ENCODE measurements at places on chromosomes 12 and 14. TPM values are rescaled to one million over a fixed set of nuclear protein-coding genes. Genes with fewer than 3 reads are reported as not detected.

DNA sequence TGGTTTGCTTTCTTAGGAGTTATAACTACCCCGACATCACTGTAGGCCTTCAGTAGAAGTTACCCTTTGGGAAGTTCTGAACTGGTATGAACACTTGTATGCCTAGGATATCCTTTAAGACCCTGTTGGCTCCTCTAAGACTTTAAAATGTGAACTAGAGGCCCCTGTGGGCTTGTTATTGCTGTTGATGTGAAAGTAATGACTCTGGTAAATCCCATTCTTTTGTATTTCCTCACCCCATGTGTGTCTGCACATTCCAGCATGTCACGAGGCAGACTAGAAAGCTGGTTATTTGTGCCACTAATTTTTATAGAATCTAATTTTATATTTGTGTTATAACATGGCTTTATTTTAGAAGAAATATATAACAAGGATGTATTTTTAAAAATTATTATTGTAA, 48.9 kb downstream of the SERPINA10 start:
- H3K4me1 ChIP-seq: no peaks in the 10 kb centered on the region
- no peak overlapping the region for H3K4me3 ChIP-seq
- no peaks in the 10 kb centered on the region for H3K27me3 ChIP-seq

- no peak overlapping the region for H3K27ac ChIP-seq
- H3K4me3 ChIP-seq: no peak overlapping the region
- no peak for DNase-seq
- peaks cover 10% of the 10 kb centered on the region for H3K36me3 ChIP-seq
Measured at GRCh38 chr14:104702106-104702505, 12.7 kb downstream of the INF2 start.

The TAS2R42 gene
- not detected for total RNA-seq

- H3K36me3 ChIP-seq: no peaks in the 10 kb centered on the region
- H3K4me1 ChIP-seq: no peaks in the 10 kb centered on the region
- no peak overlapping the region for H3K4me3 ChIP-seq
- H3K27me3 ChIP-seq: no peaks in the 10 kb centered on the region
Measured at GRCh38 chr12:59780605-59781135, 184.8 kb downstream of the SLC16A7 start.

- no peak for DNase-seq
- no peaks in the 10 kb centered on the region for H3K36me3 ChIP-seq
- H3K4me1 ChIP-seq: no peaks in the 10 kb centered on the region
Measured at GRCh38 chr14:84493779-84494178, 1036.2 kb upstream of the FLRT2 start.

DNA sequence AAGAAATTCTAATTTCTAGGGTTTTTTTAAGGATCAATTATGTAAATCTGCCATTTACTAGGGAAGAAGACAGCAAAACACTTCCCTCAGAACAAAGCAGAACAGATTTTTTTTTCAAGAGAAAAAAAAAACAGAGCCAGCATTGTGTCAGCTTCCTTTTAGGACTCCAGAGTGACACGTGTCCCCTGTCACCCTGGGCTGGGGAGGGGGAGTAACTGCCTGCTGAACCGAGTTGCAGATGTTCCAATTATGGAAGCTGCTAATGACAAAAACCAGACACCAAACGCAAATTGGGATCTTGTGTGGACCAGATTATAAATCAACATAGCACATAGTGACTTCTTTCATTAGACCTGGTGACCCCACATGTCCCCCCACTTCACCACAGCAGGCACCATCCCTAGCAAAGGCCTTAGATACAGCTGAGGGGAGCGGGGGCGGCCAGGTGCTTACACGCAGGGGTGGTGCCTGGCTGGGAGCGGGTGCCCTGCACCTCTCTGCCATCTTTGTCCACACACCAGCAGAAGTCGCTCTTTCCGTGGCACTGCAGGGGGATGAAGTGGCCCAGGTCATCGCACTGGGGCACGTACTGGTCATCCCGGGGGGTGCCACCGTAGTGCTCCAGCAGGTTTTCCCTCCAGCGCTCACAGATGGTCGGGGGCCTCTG, 25.4 kb downstream of the RTRAF start:
- no peaks in the 10 kb centered on the region for H3K27me3 ChIP-seq
- H3K4me3 ChIP-seq: no peak overlapping the region
- no peak overlapping the region for H3K27ac ChIP-seq
- no peak for DNase-seq
- no peaks in the 10 kb centered on the region for H3K36me3 ChIP-seq

DNA sequence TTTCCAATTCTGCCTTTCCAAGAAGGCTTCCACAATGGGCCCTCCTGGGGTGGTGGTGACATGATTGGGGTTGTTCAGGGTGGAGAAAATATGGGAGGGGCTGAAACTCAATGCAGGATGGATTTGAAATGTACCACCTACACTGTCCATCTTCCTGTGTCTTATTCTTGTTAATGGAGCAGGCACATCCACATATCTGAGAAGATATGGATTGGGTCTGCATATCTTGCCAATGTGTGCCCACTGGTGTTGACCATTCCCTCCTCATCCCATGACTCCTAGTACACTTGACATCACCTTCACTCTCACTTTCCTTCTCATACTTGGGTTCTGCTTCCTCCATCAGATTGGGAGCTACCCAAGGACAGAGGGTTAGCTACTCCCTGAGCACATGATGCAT, 7.2 kb downstream of the KRT76 start:
- DNase-seq: no peak
- H3K4me1 ChIP-seq: no peaks in the 10 kb centered on the region
- H3K36me3 ChIP-seq: no peaks in the 10 kb centered on the region
- no peaks in the 10 kb centered on the region for H3K27me3 ChIP-seq

The LMO3 gene
- total RNA-seq: 1.9 TPM

GRCh38 chr14:80768646-80769045, 172.9 kb downstream of the CEP128 start:
- H3K4me3 ChIP-seq: no peak overlapping the region
- no peak overlapping the region for H3K27ac ChIP-seq
- H3K4me1 ChIP-seq: no peaks in the 10 kb centered on the region
- DNase-seq: no peak
- no peaks in the 10 kb centered on the region for H3K27me3 ChIP-seq

GRCh38 chr14:101185073-101185835, 281.7 kb upstream of the RTL1 start:
- no peak overlapping the region for H3K27ac ChIP-seq
- H3K4me1 ChIP-seq: no peaks in the 10 kb centered on the region
- no peaks in the 10 kb centered on the region for H3K27me3 ChIP-seq
- H3K36me3 ChIP-seq: no peaks in the 10 kb centered on the region
- no peak for DNase-seq

The RDH12 gene
- total RNA-seq: not detected

GRCh38 chr12:51922146-51922545, 14.8 kb downstream of the ACVRL1 start:
- H3K27me3 ChIP-seq: no peaks in the 10 kb centered on the region
- H3K36me3 ChIP-seq: no peaks in the 10 kb centered on the region
- DNase-seq: no peak
- no peak overlapping the region for H3K4me3 ChIP-seq
- peak overlapping the region; percentile 61 for H3K27ac ChIP-seq

The PRH2 gene
- not detected for total RNA-seq

The DNAJC22 gene
- not detected for total RNA-seq

The CD27 gene
- total RNA-seq: not detected

- no peaks in the 10 kb centered on the region for H3K4me1 ChIP-seq
- H3K4me3 ChIP-seq: no peak overlapping the region
- H3K36me3 ChIP-seq: no peaks in the 10 kb centered on the region
- H3K27ac ChIP-seq: no peak overlapping the region
Measured at GRCh38 chr12:5451251-5451650, 19.3 kb downstream of the NTF3 start.

The VRTN gene
- total RNA-seq: not detected

DNA sequence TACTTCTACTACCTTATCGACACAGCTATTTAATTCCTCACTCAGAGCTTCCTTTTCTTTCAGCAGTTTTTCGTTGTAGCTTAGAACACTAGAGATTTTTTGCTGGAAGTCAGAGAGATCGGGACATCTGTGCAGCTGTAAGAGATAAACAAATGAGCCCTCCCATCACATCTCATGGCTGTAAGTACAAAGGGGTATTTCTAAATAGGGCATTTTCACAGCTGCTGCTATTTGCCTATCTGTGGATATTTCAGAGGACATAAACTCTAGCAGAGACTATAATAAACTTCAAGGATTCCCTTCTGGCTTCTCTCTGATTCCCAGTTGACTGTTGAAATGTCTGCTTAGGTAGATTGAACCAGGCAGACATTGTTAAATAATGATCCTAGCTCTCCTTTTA, 76.1 kb upstream of the SAV1 start:
- H3K27me3 ChIP-seq: no peaks in the 10 kb centered on the region
- no peak for DNase-seq
- no peak overlapping the region for H3K4me3 ChIP-seq
- no peaks in the 10 kb centered on the region for H3K36me3 ChIP-seq

- H3K27me3 ChIP-seq: no peaks in the 10 kb centered on the region
- DNase-seq: no peak
- H3K4me3 ChIP-seq: no peak overlapping the region
- H3K27ac ChIP-seq: no peak overlapping the region
Measured at GRCh38 chr12:53425515-53426150, 2.0 kb downstream of the AMHR2 start.

The ST8SIA1 gene
- total RNA-seq: 0.53 TPM

The PTPRB gene
- total RNA-seq: 18.5 TPM

The TMPO gene
- 14.1 TPM for total RNA-seq

The NYNRIN gene
- total RNA-seq: 1.8 TPM

DNA sequence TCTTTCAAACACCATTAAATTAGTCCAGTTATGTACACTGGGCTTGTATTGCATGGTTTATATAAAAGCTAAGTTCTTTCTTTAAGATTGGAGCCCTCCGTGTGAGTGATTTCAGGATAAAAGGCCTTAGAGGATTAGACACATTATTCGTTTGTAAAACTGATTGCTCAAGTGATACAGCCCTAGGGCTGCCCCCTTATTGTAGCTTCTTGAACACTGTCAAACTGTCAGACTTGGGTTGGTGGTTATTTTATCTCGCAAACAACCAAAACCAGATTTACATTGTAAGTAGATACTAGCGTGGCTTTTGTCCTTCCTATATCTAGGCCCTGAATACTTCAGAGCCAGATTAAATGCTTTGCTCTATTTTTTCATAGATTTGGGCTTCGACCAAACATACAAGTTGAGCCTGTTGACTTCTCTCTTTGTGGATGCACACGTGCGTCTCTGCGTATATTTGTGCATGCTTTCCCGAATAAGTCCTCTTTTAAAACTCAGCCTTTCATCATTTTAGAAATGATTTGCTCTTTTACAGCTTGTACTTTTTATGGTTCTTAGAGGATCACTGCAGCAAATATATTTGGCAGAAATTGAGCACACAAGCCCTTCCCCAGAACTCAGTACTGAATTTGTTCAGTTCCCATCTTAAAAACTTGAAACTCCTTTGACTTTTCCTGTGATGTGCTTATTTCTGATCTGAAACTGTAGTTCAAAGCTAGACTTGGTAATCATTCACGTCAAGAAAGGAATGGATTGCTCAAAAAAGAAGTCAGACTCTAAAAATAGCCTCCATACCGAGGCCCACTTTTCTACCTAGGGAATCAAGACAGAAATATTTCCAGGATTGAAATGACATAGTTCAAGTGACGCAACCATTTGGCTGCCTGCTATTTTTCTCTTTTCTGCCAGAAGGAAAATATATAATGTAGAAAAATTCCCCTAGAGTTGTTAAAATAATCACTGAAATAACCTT, 129.5 kb downstream of the ETV6 start:
- DNase-seq: no peak
- H3K27me3 ChIP-seq: no peaks in the 10 kb centered on the region
- no peaks in the 10 kb centered on the region for H3K36me3 ChIP-seq
- peak overlapping the region; percentile 60 for H3K27ac ChIP-seq

- H3K4me1 ChIP-seq: no peaks in the 10 kb centered on the region
- H3K27me3 ChIP-seq: no peaks in the 10 kb centered on the region
- no peak overlapping the region for H3K27ac ChIP-seq
- H3K4me3 ChIP-seq: no peak overlapping the region
Measured at GRCh38 chr14:57611555-57612075, 118.0 kb upstream of the CCDC198 start.

DNA sequence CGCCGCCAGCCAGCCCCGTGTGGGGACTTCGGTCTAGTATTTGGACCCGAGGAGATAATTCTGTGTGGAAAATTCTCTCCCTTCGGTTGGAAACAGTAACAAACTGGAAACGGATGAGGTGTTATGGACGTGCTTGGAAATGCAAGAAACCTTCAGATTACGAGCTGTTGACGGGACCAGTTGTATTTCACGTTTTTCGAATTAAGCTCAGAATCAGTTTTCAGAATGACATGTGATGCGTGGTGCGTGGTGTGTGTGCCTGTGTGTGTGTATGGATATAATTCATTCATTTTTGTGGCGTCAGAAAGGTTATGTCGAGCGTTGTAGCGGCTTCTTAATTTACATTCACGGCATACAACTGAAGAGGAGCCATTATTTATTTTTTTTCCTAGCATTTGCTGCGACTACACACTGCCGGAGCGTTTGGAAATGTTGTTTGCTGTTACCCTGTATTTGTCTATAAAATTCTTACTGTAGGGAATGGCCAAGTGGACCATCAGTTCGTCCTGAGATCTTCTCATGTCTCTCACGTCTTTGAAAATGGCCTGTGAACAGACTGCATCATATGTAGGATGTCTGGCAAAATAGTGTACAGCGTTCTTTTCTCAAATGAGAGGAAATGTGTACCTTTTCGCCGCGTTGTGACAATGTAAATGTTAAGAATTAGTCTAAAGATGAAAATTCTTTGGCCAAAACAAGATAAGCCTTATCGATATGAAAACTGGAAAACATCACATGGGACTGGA, 1.3 kb downstream of the TRAF3 start:
- peaks cover 5% of the 10 kb centered on the region for H3K4me1 ChIP-seq
- no peaks in the 10 kb centered on the region for H3K27me3 ChIP-seq
- H3K27ac ChIP-seq: peak overlapping the region; percentile 64
- DNase-seq: no peak

GRCh38 chr12:101696251-101697196, 916 bp upstream of the CHPT1 start:
- DNase-seq: peak; percentile 87
- H3K36me3 ChIP-seq: no peaks in the 10 kb centered on the region
- peaks cover 37% of the 10 kb centered on the region for H3K4me1 ChIP-seq
- H3K27me3 ChIP-seq: no peaks in the 10 kb centered on the region

The IL23A gene
- total RNA-seq: not detected

DNA sequence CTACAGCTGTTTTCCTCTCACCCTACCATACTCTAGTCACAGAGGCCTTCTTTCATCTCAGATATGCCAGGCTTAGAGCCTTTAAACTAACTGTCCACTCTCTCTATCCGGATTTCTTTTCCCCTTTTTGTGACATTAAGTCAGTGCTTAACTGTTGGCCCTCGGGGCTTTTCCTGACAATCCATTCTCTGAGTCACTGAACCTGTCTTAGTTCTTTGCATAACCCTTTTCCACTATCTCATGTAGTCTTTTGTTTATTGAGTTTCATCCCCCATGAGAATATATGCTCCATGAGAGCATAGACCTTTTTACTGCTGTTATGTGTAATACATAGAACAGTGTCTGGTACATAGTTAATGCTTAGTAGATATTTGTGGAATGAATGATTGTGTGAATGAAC, 68.7 kb downstream of the PLEKHA5 start:
- no peak for DNase-seq
- H3K36me3 ChIP-seq: no peaks in the 10 kb centered on the region
- H3K4me1 ChIP-seq: no peaks in the 10 kb centered on the region

DNA sequence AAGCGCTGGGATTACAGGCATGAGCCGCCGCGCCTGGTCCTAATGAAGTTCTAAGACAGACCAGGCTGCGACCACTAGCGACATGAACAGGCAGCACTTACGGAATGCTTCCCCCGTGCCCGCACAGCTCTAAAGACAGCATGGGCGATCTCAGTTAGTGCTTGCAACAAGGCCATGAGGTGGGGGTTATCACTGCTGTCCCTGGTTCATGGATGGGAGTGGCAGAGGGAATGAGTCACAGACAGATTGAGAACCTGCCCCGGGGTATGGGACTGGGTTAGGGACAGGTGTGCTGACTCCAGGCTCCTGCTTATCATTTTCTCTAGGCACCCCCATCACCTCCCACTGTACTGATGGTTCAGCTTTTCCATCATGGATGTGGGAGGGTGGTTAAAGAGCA, 160.9 kb downstream of the VRK1 start:
- DNase-seq: no peak
- H3K4me3 ChIP-seq: no peak overlapping the region

The SBNO1 gene
- 29.9 TPM for total RNA-seq
